T-helper 1 cell (primary cell): ENCODE measurements at places on chromosomes 13 and 19.

DNA sequence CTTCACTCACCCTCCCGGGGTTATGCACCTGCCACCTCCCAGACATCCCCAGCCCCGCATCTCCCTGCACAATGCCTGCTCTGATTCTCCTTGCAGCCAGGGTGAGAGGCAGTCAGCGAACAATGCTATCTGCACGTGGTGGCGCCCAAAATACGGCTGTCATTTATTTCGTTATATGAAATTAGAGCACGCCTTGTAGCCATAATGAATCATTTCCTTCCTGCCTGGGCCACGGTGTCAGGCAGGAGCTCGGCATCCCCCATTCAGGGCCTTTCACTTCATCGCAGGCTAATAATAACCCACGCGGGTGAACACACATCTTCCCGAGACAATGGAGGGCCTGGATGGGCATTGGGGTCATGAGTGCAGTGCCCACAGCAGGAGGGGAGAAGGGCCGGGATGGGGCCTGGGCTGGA is 143.8 kb upstream of the ZNF507 start:
- DNase-seq, result no peak

DNA sequence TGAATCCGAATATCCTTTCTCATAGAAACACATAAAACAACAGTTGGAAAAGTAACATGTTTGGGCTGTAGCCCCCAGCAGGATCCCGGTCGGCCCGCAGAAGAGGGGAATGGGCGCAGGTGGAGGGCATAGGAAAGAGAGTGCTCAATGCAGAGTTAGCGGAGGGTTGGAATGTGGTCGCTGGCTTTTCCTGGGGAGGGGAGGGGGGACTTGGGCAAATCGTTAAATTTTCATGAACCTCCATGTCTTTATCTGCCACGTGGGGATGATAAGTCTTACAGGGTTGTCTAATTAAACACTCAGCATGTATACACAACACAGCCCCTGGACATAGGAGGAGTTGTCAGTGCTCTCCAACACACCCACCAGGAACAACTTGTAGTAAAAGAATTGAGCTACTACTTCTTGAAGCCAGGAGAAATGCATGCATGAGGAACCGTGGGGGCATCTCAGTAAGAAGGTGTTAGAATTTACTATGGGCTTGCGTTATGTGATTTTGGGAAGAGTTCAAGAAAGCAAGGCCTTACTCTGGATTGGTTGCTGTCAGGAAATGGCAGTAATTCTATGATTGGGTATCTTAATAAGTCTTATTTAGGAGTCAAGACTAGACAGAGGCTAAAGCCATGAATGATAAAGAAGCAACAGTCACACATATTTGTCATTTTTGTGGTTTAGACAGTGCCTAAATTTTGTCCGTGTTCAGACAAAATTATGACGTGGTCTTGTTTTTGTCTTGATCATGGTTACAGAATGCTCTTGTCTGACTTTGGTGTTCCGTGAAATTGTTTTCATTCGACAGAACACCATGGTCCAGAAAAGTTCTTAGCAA is 671 bp upstream of the SLC46A3 start:
- DNase-seq, result no peak

- no peak for DNase-seq
Observed at GRCh38 chr13:50359779-50360178, 344.5 kb downstream of the KCNRG start.

DNA sequence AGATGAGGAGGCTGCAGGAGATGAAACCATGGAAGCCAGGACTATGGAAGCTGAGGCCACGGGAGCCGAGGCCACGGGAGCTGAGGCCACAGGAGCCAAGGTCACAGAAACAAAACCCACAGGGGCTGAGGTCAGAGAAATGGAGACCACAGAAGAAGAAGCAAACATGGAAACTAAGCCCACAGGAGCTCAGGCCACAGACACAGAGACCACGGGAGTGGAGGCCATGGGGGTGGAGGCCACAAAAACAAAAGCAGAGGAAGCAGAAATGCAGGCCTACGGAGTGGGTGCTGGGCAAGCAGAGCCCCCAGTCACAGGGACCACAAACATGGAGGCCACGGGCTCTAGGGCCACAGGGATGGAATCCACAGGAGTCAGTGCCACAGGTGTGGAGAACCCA is 12.5 kb upstream of the EBI3 start:
- DNase-seq, result no peak

DNA sequence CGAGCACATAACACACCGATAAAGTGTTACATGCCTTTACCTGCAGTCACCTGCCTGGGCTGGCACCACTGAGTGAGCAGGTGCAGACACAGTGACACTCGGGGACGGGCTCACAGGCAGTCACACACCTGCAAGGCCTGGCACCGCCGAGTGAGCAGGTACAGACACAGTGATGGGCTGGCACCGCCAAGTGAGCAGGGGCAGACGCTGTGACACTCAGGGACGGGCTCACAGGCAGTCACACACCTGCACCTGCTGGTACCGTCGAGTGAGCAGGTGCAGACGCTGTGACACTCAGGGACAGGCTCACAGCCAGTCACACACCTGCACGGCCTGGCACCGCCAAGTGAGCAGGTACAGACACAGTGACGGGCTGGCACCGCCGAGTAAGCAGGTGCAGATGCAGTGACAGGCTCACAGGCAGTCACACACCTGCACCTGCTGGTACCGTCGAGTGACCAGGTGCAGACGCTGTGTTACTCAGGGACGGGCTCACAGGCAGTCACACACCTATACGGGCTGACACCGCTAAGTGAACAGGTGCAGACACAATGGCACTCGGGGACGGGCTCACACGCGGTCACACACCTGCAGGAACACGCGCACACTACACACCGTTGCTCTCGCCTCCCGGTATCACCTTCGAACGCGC is 470 bp downstream of the ZNF835 start:
- DNase-seq, result no peak

DNA sequence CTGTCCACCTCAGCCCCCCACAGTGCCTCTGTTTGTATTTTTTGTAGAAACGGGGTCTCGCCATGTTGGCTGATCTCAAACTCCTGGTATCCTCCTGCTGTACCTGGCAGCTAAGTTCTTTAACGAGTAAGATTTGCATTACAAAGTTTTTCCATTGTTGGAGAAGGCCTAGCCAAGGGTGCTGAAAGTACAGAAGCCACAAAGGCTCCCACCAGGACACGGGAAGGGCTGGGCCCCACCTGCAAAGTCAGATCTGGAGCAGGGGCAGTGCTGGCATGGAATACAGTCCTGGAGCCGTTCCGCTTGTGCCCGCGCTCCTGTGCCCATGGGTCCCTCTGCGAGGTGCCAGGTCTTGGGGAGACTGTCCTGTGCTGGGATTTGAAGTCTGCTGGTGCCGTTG is 12.1 kb downstream of the FZR1 start:
- no peak for DNase-seq

DNA sequence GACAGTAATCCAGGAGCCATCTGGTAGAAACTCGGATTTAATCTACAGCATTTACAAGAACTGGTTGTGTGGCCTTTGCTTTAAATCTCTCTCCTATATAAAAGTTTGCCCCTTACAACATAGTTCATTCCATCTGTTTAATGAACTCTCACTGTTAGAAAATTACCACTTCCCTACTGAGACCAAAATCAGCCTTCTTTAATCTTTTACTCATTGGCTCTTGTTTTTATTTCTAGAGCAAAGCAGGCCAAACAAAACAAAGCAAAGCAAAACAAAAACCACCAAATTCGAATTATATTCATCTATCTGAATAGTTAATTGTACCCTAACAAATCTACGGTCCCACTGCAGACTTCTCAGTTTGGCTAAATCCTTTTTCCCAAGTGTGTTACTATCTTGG is 127.0 kb downstream of the UGGT2 start:
- no peak for DNase-seq

DNA sequence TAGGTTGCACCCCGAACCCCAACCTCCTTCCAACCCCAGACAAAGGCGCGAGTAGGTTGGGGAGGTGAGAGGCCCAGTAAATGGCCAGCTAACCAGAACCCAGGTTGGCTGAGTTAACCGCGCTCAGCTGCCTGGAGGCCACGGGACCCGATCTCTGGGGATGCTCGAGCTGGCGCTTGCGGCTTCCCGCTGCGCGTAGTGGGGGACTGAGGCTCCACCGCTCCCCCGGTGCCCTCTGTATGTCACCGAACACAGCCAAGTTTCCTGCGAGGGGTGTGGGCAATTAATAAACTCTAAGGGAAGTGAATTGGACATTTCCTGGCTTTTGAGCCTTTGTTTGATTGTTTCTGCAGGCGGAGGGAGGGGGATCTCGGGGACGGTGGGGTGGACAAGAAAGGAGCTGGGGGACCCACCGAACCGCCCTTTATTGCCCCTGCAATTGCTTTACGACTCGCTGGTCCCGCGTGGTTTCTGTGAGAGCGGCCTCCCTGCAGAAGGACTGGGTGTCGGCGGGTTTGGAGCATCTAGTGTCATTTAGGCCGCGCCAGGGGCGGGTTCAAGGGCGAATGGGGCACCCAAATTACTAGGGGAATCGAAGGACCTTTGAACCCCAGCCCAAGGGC is 3.5 kb upstream of the ZIC5 start:
- DNase-seq, result no peak

GRCh38 chr13:113109151-113110047 is 3.8 kb downstream of the F7 start:
- no peak for DNase-seq

GRCh38 chr13:30808600-30808999 is 73.3 kb downstream of the ALOX5AP start:
- DNase-seq, result no peak

DNA sequence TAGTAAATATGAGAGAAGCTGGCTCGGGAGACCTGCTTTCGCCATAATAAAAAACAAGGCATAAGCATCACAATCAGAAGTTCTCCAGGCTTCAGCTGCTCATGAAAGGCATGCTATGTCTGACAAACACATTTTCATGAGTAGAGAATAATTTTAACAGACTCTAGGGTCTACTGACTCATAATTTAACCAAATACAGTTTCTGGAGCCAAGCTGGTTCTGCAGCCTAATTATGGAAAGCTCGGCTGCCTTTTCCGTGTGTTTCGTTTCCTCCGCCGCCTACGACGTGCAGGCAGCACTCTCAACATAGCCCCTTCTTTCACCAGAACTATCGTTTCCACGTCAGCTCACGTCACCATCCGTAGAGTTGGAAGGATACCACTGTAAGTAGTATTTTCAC is 5.7 kb downstream of the MCF2L start:
- DNase-seq, result no peak

DNA sequence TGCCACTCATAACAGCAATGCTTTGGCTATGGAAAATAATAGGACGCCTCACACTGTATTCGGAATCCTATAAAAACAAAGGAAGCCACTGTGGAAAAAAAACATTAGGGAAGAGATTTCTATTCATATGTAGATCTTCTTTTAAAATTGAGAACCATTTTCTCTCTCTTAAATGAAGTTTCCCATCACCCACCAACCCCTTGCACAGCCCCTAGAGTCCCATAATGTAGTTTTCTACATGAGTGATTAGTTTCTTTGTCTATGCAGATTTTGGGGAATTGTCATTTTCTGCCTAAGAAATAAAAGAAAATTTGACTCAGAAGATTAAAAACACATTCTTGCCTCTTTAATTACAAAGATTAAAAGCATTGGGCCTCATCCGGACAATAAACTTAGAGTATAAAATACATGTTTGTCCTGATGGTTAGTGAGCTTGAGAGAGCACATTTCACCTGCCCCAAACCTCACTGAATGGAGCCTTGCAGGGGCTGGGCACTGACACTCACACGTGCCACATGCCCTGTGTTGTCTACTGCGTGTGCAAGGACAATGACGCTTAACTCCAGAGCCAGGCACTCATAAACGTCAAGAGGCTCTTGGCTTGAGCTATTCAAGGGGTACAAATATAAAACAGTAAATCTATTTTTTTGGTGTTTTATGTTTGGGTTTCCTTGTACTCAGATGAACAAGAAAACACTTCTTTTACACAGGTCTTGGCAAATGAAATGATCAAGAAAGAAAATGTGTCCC is 40.0 kb upstream of the KL start:
- no peak for DNase-seq

DNA sequence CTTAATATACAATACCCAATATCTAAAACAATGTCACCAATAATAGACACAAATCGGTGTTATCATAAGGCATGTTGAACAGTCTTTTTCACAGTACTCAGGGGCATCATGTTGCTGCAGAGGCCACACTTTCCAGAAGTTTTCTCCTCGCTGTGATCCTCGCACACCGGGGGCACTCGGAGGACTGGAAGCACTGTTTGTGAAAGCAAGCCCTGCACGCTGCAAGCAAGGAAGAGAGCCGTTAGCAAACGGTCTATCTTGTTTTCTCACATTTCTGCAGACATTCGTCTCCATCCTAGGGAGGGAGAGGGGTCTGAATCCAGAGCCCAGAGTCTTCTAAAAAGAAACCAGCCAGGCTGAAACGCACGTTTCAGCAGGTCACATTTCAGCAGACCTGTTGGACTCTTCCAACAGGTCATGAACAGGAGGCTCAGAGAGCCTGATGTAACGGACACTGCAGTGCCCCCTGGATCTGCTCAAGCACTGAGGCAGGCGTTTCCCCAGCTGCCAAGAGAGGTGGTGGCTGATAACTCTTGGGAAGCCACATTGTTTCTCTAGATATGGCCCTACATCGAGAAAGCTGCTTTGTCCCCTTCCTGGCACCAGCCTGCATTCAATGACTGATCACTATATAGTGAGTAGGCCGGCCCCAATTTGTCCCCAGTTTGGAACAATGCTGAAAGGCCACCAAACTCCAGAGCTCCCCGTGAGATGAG is 43.6 kb downstream of the RUBCNL start:
- DNase-seq, result no peak

DNA sequence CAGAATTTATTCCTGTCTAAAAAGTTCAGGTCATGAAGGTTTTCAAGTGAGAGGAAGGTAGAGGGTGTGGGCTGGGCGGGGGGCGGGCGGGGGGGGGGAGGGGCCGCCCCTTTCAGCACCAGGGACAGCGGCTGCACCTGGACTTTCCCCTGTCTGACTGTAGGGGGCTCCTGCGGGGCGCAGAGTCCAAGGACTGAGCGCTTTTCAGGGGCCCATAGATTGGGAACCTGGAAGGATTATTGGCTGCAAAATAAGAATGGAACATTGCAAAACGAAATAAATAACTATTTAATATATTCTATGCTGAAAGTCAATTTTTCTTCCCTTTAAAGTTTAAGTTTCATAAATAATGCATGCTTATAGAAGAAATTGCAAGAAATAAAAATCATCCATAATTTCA is 8.9 kb upstream of the CYP4F3 start:
- no peak for DNase-seq

DNA sequence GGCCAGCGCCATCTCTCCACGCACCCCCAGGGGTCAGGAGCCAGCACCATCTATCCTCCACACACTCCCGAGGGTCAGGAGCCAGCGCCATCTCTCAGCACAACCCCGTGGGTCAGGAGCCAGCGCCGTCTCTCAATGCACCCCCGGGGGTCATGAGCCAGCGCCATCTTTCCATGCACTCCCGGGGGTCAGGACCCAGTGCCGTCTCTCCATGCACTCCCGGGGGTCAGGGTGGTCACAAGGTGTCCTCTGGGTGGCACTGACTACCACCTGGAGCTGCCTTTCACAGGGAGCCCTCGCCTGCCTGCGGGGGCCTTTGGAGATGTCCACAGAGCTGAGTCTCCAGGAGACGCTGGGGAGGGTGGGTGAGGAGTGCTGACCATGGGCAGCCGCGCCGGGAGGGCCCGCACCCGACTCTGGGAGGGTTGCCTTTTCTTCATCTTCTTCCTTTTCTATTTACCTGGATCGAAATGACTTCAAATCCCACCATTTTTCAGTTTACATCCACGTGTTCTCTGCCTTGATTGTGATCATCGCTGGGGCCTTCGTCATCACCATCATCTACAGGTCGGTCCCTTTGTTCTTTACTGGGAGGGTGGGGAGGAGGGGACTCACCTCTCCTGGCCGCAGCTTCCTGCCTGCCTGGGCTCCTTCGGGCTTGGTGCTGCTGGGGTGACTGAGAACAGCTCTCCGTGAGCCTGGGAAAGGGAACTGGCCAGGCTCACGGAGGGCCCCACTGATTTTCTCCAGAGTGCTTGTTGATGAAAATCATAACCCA is 19.1 kb downstream of the TEX29 start:
- no peak for DNase-seq
